Dermis microvascular lymphatic vessel endothelial cell (primary cell): ENCODE measurements at places on chromosomes 2 and 18. TPM values are rescaled to one million over a fixed set of nuclear protein-coding genes. Genes with fewer than 3 reads are reported as not detected.

Gene CD8B2
- not detected in 2 replicates for total RNA-seq

Gene RAMP1
- total RNA-seq: not detected in 2 replicates

Gene ZDBF2
- total RNA-seq: 8.2 and 12.0 TPM in 2 replicates

Gene LHCGR
- total RNA-seq: not detected in 2 replicates

Gene SCN7A
- total RNA-seq: not detected in 2 replicates

Gene EML6
- 0.63 and 0.77 TPM in 2 replicates for total RNA-seq

Gene SPATS2L
- 9.4 and 11.1 TPM in 2 replicates for total RNA-seq

Gene CHRND
- total RNA-seq: not detected in 2 replicates

Gene NT5DC4
- not detected in 2 replicates for total RNA-seq

Gene CRYGC
- not detected in 2 replicates for total RNA-seq

Gene KLHL41
- total RNA-seq: under 0.01 and 0.13 TPM in 2 replicates

Gene SS18
- total RNA-seq: 50.5 and 69.2 TPM in 2 replicates

Gene CROCC2
- total RNA-seq: not detected in 2 replicates

Gene TRPM8
- not detected in 2 replicates for total RNA-seq

Gene KHK
- total RNA-seq: 3.0 and 3.2 TPM in 2 replicates

Gene GALNT13
- total RNA-seq: 0.13 and 0.25 TPM in 2 replicates

Gene TUBA3E
- total RNA-seq: not detected in 2 replicates

Gene TMEM198
- total RNA-seq: not detected in 2 replicates

Gene PRSS56
- total RNA-seq: not detected in 2 replicates

Gene MFSD6
- 6.3 and 6.7 TPM in 2 replicates for total RNA-seq

Gene HOXD13
- under 0.01 TPM in 1 of 2 replicates, not detected in the other for total RNA-seq

Gene ASPRV1
- under 0.01 and 0.25 TPM in 2 replicates for total RNA-seq

Gene AGXT
- total RNA-seq: not detected in 2 replicates

Gene TAF1B
- 16.3 and 25.7 TPM in 2 replicates for total RNA-seq

Gene ACOXL
- not detected in 2 replicates for total RNA-seq

Gene ZSWIM2
- under 0.01 TPM in 1 of 2 replicates, not detected in the other for total RNA-seq

Gene LOXHD1
- under 0.01 TPM in 2 replicates for total RNA-seq

Gene SCYGR4
- total RNA-seq: not detected in 2 replicates

Gene ZNF2
- 5.3 and 8.1 TPM in 2 replicates for total RNA-seq

Gene PJVK
- total RNA-seq: 0.39 and 0.51 TPM in 2 replicates

Gene MOGAT1
- not detected in 2 replicates for total RNA-seq

Gene MTLN
- total RNA-seq: 36.8 and 68.2 TPM in 2 replicates

Gene IL37
- not detected in 2 replicates for total RNA-seq

Gene ZNF513
- total RNA-seq: 4.6 and 8.7 TPM in 2 replicates

Gene RHOB
- 291 and 515 TPM in 2 replicates for total RNA-seq

Gene PLEKHB2
- total RNA-seq: 102 and 148 TPM in 2 replicates

Gene MRPL30
- 27.2 and 32.1 TPM in 2 replicates for total RNA-seq

Gene AOX1
- total RNA-seq: 0.76 and 5.4 TPM in 2 replicates

Gene SIX3
- not detected in 2 replicates for total RNA-seq

Gene DIPK1C
- total RNA-seq: not detected in 2 replicates

Gene GBX2
- total RNA-seq: 0.51 and 0.90 TPM in 2 replicates

Gene IHH
- total RNA-seq: under 0.01 TPM in 2 replicates
